ENCODE measurements at places on chromosomes 3 and 15.

DNA sequence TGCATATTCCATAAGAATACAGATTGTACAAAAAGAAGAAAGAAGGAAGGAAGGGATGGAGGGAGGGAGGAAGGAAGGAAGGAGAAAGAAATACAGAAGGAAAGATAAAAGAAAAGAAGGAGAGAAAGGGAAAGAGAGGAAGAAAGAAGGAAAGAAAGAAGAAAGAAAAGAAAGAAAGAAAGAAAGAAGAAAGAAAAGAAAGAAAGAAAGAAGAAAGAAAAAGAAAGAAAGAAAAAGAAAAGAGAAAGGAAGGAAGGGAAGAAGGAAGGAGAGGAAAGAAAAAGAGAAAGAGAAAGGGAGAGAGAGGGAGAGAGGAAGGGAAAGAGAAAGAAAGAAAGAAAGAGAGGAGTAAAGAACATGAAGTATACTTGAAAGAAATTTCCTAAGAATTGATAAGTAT, 577.9 kb upstream of the ALCAM start:
- no peak for DNase-seq

GRCh38 chr3:125382298-125382697, 7.2 kb upstream of the ZNF148 start:
- DNase-seq = no peak

- no peak for DNase-seq
Observed at GRCh38 chr3:152356870-152357276, 88.1 kb downstream of the MBNL1 start.

DNA sequence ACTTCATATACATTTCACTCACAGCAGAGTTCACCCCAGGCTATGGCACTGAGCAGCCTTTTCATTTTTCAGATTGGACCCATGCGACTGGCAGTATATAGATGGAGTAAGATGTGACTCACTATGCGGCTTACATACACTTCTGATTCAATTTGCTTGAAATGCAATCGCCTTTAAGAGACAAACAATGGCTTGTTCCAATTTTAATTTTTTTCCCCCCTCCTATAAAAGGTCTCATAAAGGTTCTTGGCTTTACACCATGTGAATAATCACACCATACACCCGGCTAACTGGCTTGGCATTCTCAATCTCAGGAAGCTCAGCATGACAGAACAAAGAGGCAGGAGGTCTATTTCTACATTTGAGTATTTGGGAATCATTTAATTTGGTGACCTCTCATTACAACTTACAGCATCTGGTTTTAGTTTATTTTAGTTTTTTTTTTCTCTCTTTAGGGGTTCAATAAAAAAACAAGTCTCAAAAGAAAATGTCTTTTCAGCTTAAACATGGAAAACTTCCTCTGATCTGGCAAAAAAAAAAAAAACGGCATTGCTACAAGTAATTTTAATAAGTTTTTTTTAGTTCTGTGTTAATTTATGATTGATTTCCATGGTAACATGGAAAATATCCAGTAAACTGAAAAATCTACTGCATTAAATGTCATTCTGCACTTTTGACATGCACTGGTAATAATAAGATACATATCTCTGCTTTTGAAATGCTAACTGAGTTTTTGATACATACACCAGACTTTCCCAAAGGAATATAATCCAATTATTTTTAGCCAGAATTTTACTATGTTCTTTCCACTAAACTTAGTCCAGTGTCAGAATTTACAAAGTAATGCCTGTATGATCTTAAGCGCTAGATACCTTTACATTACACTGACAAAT, 38.8 kb downstream of the GADL1 start:
- DNase-seq = no peak

DNA sequence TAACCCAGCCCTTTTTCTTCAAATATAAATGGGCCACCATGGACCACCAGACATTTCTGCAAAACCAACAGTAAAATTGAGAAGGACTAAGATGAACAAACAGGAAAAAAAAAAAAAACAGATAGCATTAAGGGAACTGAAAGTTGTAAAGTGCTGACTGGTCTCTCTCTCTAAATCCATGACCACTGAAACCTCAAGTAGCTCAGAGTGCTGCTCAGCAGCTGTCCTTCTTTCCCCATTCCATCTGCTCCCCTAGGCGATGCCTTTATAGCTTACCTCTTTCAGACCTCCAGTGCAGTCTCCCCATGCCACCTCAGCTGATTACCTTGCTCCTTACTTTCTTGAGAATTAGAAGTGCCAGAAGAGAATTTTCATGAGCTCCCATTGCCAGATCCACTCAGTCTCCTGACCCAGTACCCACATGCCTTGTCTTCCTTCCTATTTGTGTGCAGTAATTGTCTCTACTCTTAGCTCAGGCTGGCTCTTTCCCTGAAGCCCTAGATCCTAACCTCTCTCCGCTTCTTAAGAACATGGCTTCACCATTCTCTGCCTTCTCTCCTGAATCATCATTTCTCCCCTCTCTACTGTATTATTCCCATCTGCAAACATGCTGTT, 23.9 kb upstream of the XIRP1 start:
- DNase-seq = no peak

DNA sequence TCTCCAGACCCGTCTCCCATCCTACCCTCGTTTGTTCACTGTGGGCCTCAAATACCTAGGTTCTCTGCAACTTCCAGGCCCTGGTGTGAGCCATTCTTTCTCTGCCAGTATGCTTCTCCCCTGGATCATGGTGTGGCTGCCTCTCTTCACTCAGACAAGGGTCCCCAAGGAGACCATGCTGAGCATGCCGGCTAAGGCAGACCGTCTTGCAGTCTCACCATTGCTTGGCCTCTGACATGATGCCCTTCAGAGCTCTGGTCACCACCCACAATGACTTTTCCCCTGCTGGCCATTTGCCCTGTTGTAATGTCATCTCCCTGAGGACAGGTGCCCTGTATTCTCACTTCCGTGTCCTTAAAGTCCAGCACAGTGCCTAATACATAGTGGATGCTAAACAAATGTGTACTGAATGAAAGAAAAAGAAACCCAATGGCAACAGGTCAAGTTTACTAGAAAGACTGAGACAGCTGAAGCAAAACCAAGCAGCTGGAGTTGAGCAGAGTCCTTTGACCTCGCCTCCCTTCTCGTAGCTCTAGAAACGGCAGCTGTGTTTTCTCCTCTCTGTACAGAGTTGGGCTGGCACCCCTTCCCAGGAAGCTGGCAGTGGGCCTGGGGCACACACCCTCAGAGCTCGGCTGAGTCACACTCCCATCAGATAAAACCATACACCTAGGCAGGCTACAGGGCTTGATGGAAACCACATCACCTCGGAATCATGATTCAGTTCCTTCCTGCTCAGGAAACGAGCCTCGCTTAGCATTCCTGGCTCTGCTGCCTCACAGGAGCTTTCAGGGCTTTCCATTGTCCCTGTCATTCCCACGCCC, 8.6 kb downstream of the TLR9 start:
- DNase-seq = peak; percentile 90

DNA sequence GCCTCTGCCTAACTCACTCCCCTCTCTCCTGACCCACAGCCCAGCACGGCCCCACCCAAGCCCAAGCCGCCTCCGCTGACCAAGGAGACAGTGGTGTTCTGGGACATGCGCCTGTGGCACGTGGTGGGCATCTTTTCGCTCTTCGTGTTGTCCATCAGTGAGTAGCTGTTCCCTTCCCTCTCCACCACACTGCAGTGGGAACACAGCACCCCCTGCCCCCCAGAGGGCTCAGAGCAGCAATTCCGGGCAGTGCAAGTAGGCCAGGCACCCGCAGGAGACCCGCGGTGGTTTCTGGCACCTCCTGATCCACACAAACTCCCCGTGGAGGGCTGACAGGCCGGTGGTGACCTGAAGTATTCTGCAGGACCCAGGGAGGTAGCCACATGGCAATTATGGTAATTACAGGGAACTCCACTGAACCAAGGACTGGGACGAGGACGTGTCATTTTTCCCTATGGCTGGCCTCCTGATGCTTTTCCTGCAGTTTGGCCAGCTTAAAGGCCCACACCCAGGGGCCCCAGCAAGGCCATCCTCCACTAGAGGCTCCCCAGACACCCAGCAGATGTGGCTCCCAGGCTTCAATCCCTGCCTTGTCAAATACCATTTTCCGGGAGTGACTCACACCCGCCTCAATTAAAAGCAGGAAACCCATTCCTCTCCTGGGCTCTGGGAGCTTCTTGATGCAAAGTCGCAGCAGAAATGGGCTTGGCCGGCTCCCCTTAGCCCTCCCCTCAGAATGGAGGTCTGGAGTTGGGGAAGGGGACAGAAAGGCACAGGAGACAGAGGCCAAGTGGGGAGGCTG, 4.8 kb downstream of the TMIE start:
- DNase-seq = peak; percentile 47

DNA sequence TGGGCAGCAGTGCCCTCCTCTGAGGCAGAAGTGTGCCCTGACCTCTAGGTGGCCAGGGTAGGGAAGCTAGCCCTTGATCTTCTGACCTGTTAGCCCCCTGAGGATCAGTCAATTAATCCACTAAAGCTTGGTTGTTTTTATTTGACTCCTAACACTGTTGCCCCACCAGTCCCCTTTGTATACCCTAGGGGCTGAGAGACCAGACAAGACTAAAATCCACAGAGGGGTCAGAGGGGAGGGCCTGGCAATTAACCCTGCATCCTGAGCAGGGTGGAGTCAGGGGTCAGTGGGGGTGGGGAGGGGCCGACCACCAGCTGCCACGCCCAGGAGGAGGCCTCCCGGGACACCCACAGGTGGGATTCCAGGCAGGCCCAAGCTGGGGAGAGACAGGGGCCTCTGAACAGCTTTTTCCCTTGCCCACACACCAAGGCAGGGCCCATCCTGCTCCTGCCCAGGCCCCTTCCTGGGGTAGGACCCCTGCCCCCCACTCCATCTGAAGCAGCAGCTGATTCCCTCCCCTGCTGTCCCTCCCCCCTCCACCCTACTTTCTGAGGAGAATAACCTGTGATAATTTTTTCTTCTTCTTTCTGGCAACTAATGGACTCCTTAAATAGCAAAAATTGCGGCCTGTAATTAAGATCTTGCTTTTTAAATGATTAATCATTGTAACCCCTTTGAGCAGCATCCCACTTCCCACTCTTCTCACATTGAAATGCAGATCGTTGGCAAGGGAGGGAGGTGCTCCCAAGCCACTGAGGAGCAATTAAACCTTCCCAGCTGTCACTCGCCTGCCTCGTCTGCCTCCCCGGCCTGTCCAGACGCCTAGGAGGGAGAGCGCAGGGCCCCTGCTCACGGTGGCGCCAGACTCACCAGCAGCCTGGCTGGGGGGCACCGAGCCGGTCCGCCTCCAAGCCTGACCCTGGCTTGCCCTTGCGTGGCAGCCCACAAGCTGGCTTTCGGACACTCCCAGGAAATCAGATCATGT, 51.9 kb downstream of the RHCG start:
- no peak for DNase-seq

- no peak for DNase-seq
Observed at GRCh38 chr15:49904296-49904695, 214.7 kb downstream of the ATP8B4 start.

- DNase-seq = no peak
Observed at GRCh38 chr3:120982608-120983320, 74.8 kb downstream of the STXBP5L start.

DNA sequence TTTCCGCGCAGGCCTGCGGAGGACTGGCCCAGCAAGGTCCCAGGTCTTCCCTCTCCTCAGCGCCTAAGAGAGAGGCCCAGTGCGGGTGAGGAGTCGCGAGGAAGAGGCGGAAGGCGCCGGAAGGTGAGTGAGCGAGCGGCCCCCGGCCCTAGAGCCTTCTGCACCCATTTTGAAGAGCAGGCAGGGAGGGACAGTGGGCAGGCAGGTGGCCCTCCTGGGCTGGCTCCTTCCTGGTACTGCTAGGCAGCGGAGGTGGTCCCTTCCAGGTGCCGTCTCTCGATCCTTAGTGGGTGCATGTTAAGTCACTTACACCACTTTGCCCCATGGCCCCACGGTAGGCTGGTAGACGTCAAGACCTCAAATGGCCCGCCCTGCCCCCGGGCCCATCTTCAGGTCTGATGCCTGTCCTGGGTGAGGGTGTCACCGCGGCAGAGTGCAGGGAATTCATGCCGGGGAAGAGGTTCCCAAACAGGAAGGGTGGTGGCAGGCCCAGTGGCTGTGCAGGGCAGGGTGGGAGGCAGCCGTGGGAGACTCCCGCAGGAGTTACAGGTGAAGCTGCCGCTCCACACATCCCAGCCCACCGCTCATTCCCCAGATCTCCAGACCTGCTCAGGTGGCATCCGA, 14.4 kb downstream of the PAK6 start:
- peak; percentile 43 for DNase-seq

GRCh38 chr15:24878153-24878552, 76.6 kb upstream of the SNRPN start:
- no peak for DNase-seq

DNA sequence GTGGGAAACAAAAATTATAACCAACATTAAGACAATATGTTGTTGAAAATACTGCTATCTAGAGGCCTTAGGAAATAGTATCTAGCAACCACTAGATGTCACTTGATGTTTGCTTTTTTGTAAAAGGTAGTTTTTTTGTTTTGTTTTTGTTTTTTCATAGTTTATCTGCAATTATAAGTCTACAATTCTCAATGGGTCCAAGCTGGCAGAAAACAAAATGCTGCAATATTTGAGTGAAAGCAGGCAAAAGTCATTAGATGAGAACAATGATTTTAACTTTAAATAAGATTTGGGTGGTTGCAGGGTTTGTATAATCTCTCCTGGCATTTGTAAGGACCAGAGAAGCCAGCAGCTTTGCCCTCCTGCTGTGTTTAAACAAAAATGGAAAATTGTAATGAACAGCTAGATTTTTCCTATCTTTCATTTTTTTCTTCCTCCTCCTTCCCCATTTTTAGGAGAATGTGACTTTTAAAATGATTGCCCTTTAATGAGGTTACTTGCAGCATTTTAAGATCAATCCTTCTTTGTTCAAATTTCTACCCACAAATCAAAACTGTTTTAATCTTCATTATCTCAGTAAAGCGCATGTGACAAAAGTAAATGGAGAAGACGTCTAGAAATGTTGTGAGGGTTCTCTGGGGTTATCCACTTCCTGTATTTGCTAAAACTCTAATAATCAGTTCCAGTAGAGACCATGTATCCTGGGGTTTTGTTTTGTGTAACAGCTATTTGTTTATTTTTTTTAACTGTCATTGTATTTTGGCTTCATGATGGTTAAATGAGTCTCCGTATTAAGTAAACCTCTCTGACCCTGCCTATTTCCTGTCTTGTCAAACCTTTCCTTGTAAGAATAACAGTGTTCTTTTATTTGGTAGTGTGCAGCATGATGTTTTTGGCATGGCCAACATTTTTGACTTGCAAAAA, 27.3 kb downstream of the DUT start:
- DNase-seq = peak; percentile 34

DNA sequence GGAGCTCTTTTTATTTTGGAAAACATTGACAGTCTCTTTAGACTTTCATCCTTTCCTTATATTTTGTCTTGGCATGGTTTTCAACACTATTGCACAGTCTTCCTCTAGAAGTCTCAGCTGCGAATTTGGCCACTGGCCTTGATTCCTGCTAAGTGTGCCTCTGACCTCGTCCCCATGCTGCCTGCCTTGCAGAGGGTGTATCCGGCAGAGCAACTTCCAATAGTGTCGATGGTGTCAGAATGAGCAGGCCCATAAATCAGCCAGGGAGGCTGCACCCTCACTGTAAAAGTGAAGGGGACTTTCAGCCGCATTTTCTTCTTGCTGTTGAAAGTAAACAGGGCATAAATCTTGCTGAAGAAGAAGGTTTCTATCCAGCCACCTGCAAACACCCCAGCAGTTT, 336.7 kb upstream of the TRIM42 start:
- DNase-seq = no peak

GRCh38 chr3:69865925-69866679, 126.8 kb downstream of the MITF start:
- no peak for DNase-seq

All from HT-29 (cell line).